ENCODE measurements at places on chromosomes 2 and 18.

DNA sequence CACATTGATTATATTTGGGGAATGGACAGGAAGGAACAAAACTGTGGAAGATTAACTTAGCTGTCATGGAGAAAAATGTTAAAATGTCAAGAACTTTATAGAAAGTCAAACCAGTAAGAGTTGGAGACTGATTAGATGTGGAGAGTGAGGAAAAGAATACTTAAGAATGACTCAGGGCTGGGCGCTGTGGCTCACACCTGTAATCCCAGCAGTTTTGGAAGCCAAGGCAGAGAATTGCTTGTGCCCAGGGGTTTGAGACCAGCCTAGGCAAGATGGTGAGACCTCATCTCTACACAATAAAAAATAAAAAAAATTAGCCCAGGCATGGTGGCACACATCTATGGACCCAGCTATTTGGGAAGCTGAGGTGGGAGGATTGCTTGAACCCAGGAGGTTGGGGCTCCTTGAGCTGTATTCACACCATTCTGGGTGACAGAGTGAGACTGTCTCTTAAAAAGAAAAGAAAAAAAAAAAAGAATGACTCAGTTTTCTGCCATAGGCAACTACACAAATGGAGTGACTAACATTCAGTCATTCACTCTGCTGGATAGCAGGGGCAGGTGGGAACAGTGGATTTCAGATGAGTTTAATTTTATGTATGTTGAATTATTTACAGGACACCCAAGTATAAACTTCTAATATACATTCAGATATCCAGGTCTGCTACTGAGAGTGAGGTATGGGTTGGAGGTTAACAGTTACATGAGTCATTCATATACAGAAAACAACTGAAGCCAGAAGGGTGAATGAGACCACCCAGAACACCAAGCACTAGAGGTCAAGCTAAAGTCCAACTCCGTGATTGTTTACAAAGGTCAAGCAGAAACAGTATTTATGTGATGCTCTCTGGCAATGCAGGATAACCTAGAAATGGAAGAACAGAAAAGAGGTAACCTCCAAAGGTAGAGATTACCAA is 33.9 kb downstream of the ORC2 start:
- no peak for DNase-seq

DNA sequence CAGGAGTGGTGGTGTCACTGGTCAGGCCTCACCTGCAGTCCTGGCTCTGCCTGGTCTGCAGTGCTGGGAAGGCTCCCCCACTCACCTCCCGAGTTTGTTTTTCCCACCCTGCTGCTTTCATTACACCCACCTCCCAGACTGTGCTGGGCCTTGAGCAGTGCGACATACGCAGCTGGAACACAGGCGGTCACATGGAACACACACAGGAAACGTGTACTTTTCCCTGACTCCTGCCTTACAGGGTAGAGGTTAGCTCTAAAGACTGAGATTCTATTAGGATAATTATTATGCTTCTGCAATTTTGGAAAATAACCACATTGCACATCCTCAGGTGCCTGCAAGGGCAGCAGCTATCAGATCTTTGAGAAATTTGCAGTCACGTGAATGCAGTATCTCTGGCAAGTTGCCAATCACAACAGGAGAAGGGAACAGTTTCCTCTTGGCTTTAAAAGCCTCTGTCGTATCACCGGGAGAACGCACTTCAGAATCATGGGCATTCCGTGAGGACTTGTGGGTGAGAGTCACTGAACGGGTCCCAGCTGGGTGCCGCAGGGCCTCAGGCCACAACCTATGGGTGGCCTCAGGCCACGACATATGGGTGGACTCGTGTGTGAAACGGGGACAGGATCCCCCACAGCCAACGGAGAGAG is 136.5 kb downstream of the ZNF236 start:
- no peak for DNase-seq

GRCh38 chr2:126889071-126889470 is 9.6 kb upstream of the TEX51 start:
- no peak for DNase-seq

GRCh38 chr18:26556573-26556972 is 8.2 kb upstream of the KCTD1 start:
- no peak for DNase-seq

- no peak for DNase-seq
Observed at GRCh38 chr18:9846162-9846925, 39.4 kb upstream of the TXNDC2 start.

GRCh38 chr2:120850551-120850950 is 114.9 kb downstream of the GLI2 start:
- no peak for DNase-seq

- DNase-seq: no peak
Observed at GRCh38 chr2:136255127-136255526, 137.2 kb upstream of the CXCR4 start.

- DNase-seq: no peak
Observed at GRCh38 chr2:11435036-11435435, 30.9 kb downstream of the E2F6 start.

DNA sequence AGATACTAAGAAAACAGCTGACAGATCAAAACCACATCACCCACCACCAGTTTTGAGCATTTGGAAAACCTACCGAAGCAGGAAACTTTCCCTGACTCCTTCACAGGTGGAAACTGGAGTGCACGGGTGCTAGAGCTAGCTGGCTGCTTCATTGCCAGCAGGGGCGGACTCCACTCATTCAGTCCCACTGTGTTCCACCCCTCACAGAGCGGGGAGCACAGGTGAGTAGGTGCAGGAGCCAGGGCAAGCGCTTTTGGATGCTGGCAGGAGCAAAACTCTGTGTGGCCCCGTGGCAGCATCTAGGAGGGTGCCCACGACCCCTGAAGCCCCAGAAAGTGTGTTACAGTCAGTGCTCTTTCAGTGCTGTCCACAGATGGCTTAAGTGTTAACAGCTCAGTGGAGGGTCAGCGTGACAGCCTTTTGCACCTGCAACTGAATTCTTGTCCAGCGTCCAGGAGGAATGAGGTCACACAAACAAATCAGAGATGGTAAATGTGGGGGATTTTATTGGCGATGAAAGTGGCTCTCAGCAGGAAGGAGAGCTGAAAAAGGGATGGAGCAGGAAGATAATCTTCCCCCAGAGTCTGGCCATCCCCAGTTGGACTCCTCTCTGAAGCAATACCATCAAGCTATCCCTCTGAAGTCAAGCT is 71.1 kb downstream of the TMEM163 start:
- no peak for DNase-seq

GRCh38 chr18:27794181-27794926 is 382.6 kb downstream of the CDH2 start:
- DNase-seq: no peak

GRCh38 chr2:110124939-110125691 is 9.5 kb upstream of the MALL start:
- no peak for DNase-seq

DNA sequence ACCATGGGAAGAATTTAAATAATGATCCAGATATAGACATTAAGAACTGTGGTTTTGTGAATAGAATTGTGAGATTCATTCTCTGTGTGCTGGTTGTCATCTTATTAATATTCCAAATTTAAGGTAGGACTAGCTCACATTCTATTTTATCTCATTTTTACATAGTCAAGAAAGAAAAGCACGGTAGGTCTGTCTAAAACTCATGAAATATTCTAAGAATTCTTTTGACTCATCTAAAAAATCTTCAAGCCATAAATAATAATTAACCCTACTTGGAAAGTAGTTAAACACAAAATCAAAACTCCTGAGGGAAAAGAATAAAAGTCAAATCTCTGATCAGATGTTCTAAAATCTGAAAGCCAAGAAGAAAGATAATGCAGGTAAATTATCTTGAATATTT is 388.8 kb upstream of the CHAC2 start:
- no peak for DNase-seq

- peak; percentile 7 for DNase-seq
Observed at GRCh38 chr2:49940626-49941025, 786.3 kb upstream of the FSHR start.

DNA sequence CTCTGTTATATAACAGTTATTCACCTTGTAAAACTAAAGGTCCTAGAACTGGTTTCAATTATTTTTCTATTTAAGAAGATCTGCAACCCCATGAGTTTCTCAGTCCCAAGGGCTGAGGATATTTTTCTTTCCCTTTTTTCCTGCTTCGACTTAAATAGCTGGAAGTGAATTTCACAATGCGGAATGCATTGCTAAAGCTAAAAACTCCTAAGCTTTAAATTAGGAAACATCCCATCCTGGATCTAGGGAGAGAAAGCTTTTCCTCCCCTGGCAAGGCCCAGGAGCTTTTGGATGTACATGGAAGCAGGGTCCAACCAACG is 1.4 kb downstream of the RFX8 start:
- no peak for DNase-seq

- DNase-seq: no peak
Observed at GRCh38 chr18:48679236-48679635, 140.4 kb downstream of the CTIF start.

GRCh38 chr18:62239475-62239874 is 52.4 kb downstream of the RELCH start:
- no peak for DNase-seq

DNA sequence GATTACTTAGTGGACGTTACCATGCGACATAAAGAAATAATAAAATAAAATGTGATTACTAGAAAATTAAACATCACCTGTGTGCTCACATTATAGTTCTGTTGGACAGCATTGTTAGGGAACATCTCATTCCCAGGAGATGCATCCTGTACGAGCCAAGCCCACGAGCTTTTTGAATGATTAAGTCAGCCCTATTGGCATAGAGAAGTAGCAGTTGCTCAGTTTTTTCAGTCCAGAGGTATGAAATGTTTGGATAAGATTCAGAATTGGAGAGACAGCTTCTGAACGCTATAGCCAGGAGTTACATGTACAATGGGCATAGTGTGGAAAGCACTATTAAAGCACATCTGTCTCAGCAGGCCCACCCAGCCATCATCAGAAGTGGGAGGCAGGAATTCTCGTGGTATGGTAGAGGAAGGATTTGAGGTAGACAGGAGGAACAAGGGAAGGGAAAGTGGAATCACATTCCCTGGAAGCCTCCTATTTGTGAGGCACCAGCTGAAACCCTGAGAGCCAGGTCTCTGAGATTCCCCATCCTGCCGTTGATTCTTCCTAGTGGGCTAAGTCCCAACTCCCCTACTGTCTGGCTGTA is 8.6 kb downstream of the SPATS2L start:
- DNase-seq: no peak

DNA sequence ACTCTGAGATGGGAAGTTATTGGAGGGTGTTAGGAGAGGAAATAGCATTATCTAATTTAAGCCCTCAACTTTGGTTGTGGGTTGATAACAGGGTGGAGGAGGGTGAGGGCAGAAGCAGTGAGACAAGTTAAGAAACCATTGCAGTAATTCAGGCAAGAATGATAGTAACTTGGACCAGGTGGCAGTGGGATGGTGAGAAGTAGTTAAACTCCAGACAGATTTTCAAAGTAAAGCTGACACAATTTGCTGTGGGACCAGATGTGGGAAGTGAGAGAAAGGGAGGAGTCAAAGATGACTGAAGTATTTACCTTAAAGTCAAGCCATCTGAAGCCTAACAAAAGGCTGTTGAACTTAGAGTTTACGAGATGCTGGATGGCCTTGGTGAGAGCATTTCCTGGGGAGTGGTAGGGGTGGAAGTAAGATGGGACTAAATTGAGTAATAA is 163.2 kb upstream of the KLF7 start:
- DNase-seq: no peak

Data from naive thymus-derived CD4-positive, alpha-beta T cell (primary cell).